ENCODE measurements at places on chromosomes 5 and 9.

DNA sequence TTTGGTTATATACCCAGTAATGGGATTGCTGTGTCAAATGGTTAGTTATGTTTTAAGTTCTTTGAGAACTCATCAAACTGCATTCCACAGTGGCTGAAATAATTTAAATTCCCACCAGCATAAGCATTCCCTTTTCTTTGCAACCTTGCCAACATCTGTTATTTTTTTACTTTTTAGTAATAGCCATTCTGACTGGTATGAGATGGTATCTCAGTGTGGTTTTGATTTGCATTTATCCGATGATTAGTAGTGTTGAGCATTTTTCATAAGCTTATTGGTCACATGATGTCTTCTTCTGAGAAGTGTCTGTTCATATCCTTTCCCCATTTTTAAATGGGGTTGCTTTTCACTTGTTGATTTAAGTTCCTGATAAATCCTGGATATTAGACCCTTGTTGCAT is 435.7 kb upstream of the RIOK2 start:
- DNase-seq: no peak

DNA sequence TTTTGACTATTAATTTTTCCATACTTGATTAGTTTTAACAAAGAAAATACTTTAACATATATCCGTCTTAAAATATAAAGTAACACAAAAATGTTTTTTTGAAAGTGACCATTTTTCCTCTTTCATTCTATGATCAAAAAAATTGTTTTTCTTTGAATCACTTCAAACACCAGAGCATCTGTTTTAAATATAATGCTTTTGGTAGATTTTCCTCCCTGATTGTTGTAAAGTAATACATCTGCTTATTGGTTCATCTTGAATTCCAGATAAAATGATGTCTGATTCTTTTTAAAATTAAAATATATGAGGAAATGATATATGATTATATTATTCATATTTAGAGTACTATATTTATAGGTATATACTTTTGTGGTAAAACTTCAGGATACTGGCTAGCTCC is 76.2 kb upstream of the LPAR1 start:
- DNase-seq: no peak

DNA sequence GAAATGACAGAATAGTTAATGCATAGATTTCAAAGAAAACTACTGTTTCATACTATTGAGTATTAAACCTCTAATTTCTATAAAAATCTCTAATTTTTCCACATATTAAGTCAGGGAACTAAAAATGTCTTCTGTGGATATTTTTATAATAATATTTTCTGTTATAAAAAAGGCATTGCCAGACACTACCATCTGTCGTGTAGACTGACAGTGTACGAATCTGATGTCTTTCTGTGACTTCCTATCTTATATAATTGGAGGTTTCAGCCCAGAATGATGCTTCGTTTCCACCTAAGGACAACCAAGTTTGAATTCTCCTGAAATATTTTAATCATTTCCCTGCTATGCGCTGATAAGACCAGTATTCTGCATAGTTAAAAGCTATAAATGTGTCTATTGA is 456.6 kb upstream of the ARRDC3 start:
- DNase-seq: no peak

GRCh38 chr5:95072281-95072680 is 212.6 kb downstream of the MCTP1 start:
- no peak for DNase-seq

DNA sequence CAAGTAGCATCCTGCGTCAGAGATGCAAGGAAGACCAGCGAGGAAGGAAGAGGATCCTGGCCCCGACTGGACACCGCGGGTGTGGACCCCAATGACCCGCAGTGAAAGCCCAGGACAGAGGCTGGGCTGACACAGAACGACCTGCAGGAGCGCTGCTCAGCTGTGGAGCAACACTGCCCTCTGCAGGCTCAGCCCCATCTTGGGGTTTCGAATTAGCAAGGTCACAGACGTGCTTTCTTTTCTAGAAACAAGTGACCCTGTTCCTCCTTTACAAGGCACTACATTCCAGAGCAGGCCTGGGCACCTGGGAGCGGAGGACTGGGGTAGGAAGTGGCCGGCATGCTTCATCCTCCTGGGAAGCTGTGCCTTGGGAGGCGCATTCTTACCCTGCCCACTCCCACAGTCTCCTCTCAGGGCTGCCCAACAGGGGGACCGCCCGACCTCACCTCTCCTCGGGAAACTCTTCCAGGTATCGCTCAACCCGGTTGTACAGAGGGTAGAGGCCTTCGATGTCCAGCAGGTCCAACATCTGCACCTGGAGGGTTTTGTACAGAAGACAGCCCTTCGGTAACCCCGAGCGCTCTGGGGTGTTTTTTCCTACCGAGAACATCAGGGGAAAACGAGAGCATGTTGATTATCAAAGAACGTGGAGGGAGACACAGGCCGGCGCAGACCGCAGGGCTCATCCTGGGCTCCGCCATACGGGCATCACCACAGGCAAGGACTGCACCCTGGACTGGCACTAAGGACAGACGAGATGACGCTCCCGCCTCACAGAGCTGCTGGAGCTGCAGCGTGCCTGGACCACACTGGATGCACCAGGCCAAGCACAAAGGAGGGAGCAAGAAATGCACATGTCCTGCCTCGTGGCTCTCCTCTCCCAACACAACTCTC is 35.0 kb downstream of the IPPK start:
- peak; percentile 60 for DNase-seq

DNA sequence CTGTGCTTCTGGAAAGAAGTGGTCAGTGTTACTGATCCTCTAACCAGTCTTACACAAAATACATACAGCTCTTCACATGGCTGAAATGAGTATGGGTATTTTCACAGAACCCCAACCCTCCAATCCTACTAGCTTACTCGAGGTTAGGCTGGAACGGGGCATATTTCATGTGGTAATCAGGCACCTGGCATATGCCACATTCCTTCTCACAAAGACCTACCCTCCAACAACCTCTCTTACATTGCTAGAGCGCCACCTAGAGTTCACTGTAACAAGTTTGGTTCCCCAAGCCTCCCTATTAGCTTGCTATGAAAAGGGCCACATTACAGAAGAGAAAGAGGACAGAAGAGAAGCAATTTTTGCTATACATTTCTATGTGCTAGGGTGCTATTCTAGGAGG is 597.3 kb downstream of the PRELID2 start:
- DNase-seq: no peak

DNA sequence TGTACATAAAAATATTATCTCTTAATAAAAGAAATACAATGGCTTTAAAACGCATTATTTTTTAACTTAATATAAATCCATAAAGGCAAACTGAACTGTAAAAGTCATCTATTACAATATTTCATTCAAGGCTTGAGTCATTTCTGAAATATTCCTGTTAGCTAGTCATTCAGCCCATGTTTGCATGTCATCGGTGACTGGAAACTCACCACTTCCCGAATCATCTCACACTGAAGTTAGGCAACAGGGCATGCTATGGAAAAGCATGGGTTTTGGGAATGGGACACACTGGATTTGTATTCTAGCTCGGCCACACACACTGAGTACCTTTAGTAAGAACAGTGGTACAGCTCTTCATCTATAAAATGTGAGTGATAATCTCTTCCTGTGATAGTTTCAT is 691.1 kb upstream of the C9orf72 start:
- DNase-seq: no peak

DNA sequence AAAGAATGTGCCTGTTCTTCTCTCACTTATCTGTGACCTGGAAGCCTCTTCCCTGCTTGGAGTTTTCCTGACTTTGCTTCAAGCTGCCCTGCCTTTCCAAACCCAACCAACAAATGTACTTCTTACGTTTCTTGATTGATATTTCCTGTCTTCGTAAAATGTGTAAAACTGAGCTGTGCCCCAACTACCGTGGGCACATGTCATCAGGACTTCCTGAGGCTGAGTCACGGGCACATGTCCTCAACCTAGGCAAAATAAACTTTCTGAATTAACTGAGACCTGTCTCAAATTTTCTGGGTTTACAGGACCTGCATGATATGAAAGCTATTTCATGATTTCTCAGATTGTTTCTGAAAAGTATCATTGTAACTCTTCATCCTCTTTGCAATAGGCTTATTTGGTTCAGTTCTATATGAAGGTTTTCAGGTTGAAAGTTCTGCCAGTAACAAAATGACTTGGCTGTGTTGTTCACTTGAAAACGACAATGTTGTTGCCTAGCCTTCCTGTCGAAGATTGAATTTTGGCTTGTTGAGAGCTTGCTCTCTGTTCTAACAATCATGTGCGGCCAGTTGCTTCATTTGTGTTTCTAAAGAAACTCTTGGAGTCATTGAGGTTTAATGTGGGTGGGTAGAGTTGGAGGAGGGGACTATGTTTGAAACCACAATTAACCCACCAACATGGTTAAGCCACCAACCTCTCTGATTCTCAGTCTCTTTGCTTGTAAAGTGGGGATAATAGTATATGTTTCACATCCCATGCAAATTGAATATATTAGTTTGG is 145.6 kb downstream of the FBXL7 start:
- no peak for DNase-seq

- no peak for DNase-seq
These were observed 23.4 kb downstream of the PCA3 start for GRCh38 chr9:76787677-76788076.

GRCh38 chr5:160887780-160888179 is 35.8 kb upstream of the ATP10B start:
- DNase-seq: no peak

- peak; percentile 64 for DNase-seq
These were observed 100.7 kb downstream of the SUSD1 start for GRCh38 chr9:112074250-112075008.

- no peak for DNase-seq
These were observed 56.8 kb downstream of the FAM81B start for GRCh38 chr5:95447961-95448360.

- DNase-seq: no peak
These were observed 306.3 kb downstream of the TLE4 start for GRCh38 chr9:79877943-79878602.

DNA sequence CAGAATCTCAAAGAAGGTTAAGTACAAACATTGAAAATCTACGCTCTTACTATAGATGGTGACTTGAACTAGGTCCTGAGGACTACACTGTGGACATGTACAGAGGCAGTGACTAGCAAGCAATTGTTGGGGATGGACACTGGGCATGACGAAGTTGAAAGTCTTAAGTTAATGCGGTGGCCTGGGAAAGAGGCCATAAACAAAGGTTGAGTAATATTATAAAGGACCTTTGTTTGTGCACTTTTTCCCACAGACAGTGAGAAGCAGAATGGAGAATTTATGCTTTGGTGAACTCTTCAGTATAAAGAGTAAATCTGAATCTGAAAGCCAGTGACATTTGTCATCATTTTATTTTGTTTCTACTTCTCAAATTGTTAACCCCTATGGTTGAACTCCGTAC is 15.3 kb downstream of the ALDH1A1 start:
- DNase-seq: no peak

DNA sequence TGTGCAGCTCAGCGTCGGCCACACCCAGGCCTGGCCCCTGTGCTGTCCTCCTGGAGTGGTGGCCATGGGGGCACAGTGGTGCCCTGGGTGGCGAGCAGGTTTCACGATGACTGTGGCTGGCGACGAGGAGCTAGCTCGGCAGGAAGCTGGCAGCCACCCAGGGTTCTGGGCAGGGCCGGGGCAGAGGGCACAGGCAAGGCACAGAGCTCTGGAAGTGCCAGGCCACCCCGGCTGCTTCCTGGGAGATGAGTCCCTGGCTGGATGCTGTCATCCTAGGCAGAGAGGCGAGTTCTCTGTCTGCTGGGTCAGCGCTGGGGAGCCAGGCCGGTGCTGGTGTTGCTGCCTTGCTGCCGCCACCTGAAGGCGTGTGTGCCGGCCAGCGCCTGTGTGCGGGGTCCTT is 51.7 kb downstream of the RXRA start:
- DNase-seq: no peak

GRCh38 chr5:158727136-158727535 is 372.6 kb downstream of the EBF1 start:
- DNase-seq: no peak

DNA sequence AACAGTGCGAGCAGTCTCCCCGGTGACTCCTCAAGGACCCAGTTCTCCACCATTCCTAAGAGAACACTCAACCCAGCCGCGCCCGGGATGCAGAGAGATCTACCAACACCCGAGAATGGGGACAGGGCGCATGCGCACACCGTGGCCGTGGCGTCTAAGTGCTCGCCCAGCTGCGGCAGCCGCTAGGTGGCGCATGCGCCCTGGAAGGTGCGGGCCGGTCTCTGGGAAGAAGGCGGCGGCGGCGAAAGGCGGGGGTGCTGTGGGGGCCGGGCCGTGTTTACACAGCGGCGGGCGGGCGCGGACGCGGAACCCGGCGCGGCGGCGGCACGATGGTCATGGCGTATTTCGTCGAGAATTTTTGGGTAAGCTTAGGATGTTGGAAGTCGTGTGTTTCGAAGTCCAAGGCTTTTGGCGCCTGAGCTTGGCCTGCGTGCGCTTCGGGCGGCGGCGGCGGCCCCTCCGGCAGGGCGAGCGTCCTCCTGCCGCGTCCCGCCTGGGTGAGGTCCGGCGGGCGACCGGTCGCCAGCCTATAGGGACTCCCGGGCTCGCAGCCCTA is at the start of gene FCHO2:
TSS of gene FCHO2 (plus strand) at position 274 of the 556 bp plus-strand sequence. CDS start at position 330, 56 bp downstream.
- DNase-seq: peak; percentile 92

GRCh38 chr5:34675857-34676256 is 19.7 kb downstream of the RAI14 start:
- DNase-seq: no peak

DNA sequence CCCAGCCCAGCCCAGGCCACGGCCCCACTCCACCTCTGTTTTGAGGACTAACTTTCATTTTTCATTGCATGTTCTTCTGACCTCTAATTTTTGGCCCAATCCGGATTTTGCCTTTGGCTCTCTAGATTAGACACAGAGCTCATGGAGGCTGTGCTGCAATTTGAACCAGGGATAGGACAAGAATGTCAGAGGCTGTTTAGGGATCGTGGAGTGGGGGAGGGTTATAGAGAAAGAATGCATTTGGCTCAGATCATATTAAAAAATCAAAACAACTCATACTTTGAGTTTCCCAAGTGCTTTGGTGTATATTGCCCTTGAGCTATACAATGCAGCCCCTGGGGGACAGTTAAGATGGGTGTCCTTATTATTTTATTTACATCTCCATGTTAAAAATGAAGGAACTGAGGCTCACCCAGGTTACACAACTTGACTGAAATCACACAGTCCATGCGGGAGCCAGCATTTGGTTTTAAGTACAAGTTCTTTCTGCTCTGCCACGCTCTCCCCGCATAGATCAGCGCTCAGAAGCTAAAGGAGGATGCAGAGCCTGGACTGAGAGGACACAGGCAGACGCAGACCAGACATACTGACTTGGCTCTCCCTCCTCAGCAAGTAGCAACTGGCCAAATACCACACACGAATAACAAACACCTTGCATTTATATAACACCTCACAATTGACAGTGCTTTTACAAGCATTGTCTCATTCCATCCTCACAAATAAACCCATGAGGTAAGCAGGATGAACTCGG is 126.4 kb upstream of the RAI14 start:
- DNase-seq: no peak

Measured in stimulated activated CD4-positive, alpha-beta T cell treated with anti-CD3 and anti-CD28 coated beads, Interleukin-4, amount 100 ng/mL, for 4 hours (primary cell).